ENCODE measurements at places on chromosomes 6 and 20.

GRCh38 chr6:73699676-73700459, 3.9 kb downstream of the CD109 start:
- no peak for DNase-seq

DNA sequence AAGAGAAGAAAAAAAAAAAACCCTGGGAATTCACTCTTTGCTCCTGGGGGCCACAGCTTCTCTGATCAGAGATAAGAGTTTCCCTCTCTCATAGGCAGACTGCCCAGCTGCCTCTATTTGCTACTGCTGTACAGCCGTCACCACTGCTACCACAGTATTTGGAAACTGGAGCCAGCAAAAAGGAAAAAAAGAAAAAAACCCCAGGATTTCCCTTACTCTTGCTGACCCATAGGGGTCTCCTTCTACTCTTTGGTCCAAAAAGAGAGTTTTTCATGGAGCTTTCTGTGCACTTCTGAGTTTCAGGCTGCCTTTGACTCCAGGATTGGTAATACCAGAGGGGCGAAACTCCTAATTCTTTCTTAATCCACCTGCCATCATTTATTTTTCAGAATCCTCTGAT, 89.7 kb downstream of the MDGA1 start:
- peak; percentile 38 for DNase-seq

GRCh38 chr20:57647933-57648785, 27.9 kb upstream of the ZBP1 start:
- DNase-seq, result no peak

DNA sequence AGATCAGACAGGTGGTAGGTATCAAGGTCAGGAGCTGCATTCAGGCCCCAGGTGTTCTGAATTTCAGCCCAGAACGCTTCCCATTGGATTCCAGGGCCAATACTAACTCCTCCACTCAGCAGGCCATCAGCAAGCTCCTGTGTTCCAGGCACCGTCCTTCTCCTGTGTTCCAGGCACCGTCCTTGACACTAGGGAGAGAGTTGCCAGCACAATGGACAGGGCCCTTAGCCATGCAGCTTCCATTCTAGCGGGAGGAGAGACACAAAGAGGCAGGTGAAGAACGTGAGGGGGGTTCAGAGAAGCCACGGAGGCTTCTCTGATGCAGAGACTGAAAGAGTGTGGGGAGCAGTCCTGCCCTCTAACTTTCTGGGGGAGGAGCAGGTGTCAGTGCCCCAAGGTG, 77.7 kb downstream of the FOXC1 start:
- DNase-seq, result no peak

DNA sequence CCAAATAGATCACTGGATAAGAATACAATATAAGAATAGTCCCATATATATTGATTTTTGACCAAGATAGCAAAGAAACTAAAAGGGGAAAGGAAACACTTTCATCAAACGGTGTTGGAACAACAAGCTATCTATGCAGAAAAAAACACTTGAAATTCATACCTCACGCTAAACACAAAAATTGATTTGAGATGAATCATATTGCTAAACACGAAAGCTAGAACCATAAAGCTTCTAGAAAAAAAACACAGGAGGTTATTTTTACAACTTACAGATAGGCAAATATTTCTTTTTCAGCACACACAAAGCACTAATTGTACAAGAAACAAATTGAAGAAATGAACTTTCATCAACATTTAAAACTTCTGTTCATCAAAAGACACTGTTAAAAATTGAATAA, 36.7 kb upstream of the TMEM14A start:
- no peak for DNase-seq

- DNase-seq, result peak; percentile 68
Measured at GRCh38 chr20:62804627-62805154, at the start of gene OGFR. OGFR (plus strand) TSS chr20:62804835; CDS start chr20:62804860, 25 bp downstream.

DNA sequence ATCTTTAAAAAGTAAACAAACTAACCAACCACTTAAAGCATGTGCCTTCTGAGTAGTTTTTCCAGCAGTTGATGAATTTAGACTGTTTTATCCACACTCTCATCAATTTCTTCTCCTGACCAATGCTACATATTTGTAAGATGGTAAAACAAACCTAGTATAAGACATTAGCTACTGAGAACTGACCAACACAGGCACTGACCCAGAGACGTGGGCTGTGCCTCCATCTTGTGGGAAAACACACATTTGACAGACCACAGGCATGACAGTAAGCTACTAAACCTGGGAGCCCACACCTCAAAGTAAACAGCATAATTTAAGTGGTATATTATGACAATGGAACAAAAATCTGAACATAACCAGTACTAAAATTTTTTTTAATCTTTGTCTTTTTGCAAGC, 121.4 kb upstream of the NRSN1 start:
- DNase-seq, result no peak

DNA sequence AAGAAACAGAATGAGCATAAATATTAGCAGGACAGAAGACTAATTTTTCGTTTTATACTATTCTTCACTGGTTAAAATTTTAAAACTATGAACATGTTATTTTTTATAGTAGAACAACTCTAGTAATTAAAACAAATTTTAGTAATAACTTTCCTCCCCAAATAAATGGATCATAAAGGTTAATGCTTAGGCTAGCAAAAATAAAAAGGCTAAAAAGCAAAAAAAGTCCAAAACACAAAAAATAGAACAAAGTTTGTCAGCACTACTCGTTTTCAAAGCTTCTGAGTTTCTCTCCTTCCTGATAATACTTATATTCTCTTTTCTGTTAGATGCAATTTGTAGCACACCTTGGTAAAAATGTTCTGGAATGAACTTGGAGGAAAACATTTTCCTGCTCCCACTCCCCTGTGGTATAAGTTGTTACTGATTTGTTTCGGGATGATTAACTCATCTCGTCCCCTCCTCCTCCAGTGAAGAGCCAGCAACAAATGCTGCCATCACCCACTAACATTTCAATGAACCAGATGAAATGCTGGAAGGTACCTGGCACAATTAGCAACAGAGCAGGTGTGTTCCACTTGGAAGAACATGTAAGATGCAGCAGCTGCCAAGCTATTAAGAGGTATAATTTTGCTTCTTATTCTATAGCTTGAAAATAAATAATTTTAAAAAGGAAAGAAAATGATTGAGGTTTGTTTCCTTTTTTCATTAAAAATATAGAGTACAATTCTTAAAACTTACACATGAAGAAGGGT, 130.5 kb downstream of the MYB start:
- DNase-seq, result no peak

DNA sequence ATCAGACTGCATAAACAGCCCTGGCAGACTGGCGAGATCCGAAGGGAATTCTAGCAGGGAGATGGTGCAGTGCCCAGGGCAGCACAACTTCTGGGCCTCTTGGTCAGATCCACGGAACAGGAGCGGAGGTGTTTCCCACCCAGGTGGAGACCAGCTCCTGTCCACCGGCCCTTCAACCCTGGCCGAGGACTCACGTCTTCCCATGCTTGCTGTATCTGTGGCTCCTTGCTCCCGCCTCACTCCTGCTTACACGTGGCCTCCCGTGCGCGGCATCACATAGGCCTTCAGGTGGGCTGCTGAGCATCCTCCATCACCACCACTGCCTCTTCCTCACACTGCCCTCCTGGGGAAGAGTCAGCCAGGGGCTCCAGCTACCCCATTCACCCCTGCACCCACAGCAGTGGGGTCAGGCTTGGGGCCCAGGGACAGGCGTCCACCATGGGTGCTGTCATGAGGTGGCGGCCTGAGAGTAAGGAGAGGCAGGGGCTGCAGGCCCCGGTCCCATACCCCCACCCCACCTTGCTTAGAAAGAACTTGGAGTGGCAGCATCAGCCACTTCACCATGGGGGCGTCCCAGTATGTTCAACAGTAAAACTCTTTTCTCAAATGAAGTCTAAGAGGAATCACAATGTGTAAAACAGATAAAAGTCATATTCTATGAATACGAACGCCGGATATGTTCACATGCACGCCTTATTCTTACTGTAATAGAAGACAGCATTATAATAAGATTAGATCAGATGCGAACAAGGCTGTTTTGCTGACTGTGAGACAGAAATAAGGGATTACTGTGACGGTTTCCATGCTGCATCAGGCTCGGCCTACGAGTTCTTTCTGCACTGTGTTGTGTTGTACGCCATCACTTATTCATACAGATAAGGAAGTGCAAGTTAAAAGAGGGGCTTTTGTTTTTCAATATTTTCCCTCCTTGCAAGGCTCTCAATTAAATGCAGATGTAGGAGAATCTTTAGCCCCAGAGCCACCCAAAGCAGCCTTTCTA, 165.4 kb downstream of the GRM4 start:
- DNase-seq, result no peak

- DNase-seq, result no peak
Measured at GRCh38 chr20:48530957-48531356, 296.8 kb downstream of the PREX1 start.

- no peak for DNase-seq
Measured at GRCh38 chr6:42211726-42212125, 5.9 kb downstream of the MRPS10 start.

- DNase-seq, result no peak
Measured at GRCh38 chr6:306641-307061, 14.4 kb downstream of the DUSP22 start.

DNA sequence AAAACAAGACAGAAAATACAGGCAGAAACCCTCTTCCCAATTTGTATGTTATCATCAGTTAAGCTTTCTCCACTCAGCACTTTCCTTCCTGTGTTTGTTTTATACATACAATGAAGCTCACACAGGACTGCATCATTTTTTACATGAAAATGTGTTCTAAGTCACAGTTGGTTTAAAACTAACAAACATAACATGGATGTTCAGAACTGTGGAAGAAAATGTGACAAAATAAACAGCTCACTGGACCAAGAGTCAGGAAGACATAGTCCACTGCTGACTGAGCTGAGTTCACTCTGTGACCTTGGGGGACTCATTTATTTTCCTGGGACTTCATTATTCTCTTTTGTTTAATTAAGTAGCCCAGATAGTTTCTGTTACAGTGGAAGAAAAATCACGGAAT, 331.5 kb downstream of the SYNE1 start:
- DNase-seq, result no peak

DNA sequence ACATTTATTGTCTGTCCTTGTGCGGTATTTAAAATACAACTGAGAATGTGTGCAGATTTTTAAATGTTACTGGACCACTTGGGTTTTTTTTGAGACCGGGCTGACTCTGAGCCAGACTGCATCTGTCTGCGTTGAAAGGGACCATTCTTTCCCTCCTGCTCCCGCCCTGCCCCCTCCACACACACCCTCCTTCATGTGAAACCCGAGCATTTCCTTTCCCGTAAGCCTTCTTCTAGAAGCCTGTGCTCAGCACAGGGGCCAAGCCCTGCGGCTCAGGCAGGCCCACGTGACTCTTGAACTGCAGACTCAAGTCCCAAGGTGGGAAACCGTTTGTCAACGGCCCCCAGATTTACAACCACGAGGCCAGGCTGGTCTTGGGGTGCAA, 82.7 kb upstream of the FOXC1 start:
- peak; percentile 34 for DNase-seq

GRCh38 chr6:7256785-7257184, 56.2 kb downstream of the SSR1 start:
- DNase-seq, result no peak

DNA sequence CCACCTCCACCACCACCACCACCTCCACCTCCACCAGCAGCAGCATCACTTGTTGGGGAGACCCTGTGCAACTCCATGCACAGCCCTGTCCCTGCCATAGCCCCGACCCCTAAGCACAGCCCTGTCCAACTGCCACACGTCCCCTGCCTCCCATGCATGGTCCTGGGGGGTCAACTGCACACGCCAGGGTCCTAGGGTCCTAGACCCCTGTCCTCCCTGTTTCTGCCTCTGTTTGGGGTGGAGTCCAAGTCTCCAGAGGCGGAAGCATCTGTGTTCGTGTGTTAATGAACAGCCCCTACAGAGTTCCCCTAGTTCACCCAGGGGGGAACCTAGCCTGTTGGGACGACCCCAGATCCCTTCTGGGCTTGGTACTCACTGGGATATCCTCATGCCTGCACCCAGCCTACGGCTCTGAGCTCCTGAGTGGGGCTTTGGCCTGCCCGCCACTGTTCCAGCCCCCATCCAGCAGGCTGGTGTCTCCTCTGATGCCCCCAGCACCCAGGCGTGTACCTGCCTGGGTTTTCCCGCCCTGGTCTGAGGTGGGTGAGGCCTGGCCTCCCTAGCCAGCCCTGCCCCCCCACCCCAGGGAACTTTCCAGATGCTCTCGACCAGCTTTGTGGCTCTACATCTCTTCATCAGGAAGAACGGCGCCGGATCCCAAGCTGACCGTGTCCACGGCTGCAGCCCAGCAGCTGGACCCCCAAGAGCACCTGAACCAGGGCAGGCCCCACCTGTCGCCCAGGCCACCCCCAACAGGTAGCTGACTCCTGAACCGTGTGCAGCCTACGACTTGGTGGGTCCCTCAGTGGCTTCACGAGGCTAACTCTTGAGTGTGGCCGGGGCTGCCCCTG, 2.5 kb upstream of the TNFRSF6B start:
- DNase-seq, result no peak

- DNase-seq, result no peak
Measured at GRCh38 chr6:168496997-168497331, 56.0 kb downstream of the SMOC2 start.

DNA sequence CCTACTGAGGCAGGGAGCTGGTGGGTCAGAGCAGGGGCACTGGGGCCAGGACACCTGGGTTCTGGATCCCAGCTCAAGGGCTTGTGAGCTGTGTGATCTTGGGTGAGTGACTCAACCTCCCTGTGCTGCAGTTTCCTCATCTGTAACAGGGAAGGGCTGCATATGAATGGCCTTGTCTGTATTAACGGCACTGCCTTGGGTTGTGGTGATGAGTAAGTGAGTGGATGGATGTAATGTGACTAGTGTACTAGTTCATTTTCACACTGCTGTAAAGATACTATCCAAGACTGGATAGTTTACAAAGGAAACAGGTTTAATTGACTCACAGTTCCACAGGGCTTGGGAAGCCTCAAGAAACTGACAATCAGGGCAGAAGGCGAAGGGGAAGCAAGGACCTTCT, 233.5 kb downstream of the TAF4 start:
- no peak for DNase-seq

- peak; percentile 22 for DNase-seq
Measured at GRCh38 chr6:52362443-52363227, 684 bp downstream of the PAQR8 start.

DNA sequence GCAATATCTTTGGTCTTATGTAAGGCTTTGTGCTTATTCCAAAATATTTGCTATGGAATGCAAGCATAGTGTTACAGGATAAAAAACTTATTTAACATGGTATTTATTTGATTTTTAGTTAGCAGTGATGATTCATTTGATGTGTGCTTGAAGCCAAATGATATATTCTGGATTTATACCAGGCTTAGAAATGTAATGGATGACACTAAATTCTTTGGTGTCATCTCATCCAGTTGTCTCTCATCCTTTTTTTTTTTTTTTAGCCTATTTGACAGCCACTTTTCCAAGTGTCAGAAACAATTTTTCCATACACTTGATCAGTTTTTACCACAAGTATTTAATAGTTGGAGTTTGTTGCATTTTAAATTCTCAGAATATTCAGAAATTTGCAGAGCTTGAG, 515.3 kb downstream of the CDKAL1 start:
- DNase-seq, result no peak

- no peak for DNase-seq
Measured at GRCh38 chr6:286681-287488, 5.4 kb upstream of the DUSP22 start.

All from HEK293T (cell line).